ENCODE measurements at places on chromosomes 13 and 19.

- no peak for DNase-seq
Measured at GRCh38 chr13:27496006-27496405, 45.6 kb upstream of the MTIF3 start.

DNA sequence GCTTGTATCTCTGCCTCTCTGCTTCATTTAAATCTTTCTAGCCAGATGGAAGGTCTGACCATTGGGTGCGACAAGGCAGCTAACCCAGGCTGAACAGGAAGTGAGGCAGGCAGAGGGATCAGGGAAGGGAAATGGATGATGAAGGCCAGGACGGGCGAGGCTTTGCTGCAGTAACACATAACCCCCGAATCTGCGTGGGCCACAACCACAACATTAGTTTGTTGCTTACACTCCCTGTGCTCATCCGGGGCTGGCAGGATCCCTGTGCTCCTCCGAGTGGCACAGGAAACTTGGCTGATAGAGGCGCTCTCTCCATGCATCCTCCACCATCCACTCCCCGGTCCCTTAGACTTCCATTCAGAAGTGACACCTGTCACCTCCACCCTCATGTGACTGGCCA, 1.1 kb upstream of the FLT3LG start:
- no peak for DNase-seq

GRCh38 chr19:38736036-38736412, 8.2 kb downstream of the CAPN12 start:
- no peak for DNase-seq

GRCh38 chr13:75494491-75494890, 12.5 kb upstream of the TBC1D4 start:
- DNase-seq, result no peak

GRCh38 chr13:108700422-108701170, 71.2 kb downstream of the MYO16 start:
- no peak for DNase-seq

DNA sequence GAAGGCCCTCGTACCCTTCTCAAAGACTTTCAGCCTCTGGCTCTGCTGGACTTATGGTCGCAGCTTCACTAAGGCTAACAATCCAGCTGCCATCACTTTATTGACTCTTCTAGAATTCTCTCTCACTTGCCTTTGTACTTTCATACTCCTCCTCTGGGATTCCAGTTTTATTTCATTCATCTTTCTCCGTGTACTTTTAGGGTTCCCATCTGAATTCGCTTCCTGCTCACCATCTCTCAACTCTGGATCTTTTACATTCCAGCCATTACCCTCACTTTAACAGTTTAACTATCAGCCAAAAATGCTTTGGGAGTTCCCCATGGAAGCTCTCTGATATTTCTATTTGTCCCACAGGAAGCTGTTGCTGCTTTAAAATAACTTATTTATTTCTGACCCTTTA, 149.3 kb upstream of the KL start:
- no peak for DNase-seq

DNA sequence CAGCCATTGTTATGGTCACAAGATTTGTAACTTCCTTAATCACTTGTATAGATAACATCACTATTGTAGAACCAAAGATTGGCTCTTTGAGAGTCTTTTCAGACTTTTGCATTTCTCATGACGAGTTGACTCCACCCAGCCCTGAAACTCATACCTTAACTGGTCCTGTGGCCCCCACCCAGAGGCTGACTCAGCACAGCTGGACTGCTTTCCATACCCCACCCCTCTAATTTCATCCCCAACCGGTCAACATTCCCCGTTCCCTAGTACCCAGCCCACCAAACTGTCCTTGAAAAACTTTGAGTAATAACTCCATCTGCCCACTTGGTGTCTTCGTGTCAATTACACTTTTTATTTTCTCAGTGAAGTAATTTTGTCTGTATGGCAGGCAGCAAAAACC, 32.1 kb upstream of the SLITRK1 start:
- no peak for DNase-seq

GRCh38 chr19:32919365-32919764, 49.8 kb upstream of the SLC7A9 start:
- no peak for DNase-seq

- no peak for DNase-seq
Measured at GRCh38 chr13:71751073-71751472, 115.9 kb downstream of the DACH1 start.

GRCh38 chr19:3073931-3074595, 11.8 kb upstream of the TLE5 start:
- no peak for DNase-seq

- DNase-seq, result peak; percentile 96
Measured at GRCh38 chr19:45691516-45692186, at the start of gene SNRPD2. SNRPD2 (minus strand) TSS chr19:45691953; CDS start chr19:45691888, 65 bp downstream.

- no peak for DNase-seq
Measured at GRCh38 chr19:35447606-35448469, at the start of gene FFAR2. FFAR2 (plus strand) TSS chr19:35448257; CDS start chr19:35449715, 1,458 bp downstream.

- no peak for DNase-seq
Measured at GRCh38 chr19:35389192-35389861, 18.5 kb downstream of the GPR42 start.

DNA sequence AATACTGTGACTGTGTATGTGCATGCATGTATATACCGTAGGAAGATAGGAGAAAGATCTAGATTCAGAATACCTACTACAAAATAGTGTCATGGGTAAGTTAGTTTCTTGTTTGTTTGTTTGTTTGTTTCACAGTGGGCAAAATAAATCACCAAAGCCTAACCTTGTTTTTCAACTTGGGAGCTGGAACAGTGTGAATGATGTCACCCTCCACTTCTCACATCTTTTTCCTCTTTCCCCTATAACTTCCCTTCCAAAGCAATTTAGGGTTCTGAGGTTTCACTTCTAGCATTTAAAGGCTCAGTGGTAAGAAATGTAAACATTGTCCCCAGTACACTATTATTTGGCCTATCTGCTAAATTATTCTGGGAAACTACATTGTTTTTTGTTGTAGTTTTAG, 5.4 kb downstream of the KCTD4 start:
- DNase-seq, result no peak

GRCh38 chr13:72489751-72490150, 237.7 kb downstream of the MZT1 start:
- no peak for DNase-seq

GRCh38 chr13:47932950-47933923, 67.8 kb downstream of the SUCLA2 start:
- DNase-seq, result no peak

DNA sequence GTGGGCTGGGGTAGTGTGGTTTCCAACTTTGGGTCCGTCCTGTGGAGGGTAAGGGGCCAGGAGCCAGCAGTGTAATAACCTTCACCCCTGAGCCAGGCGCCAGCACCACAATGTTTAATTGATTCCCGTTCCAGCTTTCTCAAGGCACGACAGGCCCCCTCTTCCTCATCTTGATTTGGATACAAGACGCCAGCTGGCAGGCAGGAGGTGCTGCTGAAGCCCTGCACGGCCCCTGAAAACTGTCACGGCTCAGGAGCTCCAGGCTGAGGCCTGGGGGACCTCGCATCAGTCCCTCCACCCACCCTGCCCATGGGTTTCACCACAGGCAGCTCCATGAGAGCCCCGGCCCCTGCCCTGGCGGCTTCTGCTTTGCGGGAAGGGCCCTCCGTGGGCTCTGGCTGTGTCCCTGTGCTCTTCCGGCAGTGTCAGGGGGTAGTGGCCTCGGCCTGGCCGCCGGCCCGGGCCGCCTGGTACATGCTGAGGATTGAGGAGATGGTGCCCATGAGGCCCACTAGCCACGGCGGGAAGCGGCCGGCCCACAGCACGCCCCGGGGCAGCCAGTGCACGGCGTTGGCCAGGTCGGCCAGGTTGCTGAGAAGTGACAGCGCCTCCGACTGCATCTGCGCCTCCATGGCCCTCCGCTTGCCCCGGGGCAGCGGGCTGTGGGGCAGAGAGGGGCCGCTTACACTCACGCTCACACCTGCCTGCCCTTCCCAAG, 11.9 kb downstream of the PEX11G start:
- no peak for DNase-seq

DNA sequence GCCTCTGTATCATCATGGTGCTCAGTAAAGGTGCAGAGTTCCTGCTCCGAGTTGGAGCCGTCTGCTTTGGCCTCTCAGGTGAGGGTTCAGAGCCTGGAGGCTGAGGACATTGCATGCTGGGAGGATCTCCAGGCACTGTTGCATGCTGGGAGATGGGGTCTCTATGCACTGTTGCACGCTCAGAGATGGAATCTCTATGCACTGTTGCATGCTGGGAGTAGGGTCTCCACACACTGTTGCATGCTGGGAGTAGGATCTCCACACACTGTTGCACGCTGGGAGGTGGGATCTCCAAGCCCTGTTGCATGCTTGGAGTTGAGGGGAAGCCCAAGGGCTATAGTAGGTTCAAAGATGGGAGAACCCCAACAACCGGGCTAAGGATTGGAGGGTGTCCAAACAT, 8.3 kb downstream of the CACNG6 start:
- DNase-seq, result no peak

DNA sequence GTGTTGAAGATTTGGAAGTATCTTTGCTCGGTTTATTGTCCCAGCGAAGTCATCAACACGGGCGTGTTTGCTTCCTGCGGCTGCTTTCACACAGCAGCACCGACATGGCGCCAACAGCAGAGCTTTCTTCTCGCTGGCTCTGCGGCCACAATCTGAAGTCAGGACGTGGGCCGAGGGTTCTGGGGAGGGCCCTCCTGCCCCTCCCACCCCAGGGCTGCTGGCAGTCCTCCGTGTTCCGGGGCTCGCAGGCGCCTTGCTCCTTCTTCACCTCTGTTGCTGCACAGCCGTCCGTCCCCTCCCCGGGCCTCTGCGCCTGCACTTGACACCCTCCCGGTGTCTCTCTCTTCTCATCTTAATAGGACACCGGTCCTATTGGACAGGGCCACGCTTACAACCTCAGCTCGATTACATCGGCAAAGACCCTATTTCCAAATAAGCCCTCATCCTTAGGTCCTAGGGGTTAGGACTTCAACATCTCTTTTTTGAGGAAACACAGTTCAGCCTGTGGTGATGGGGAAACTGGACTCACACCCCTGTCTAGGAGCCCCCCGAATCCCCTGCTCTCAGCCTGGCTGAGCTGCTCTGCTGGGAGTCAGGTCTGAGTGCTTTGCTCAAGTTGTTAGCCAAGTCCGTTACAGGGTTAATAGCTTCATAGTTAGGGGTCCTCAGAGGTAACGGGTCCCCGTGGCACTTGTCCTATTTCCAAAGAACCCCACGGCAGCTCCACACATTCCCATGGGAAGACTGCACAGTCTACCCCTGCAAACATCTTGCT, 2.7 kb upstream of the TEX29 start:
- no peak for DNase-seq

GRCh38 chr13:44068737-44069136, 189.0 kb downstream of the LACC1 start:
- no peak for DNase-seq

- no peak for DNase-seq
Measured at GRCh38 chr19:31356587-31357314, 7.5 kb upstream of the TSHZ3 start.

DNA sequence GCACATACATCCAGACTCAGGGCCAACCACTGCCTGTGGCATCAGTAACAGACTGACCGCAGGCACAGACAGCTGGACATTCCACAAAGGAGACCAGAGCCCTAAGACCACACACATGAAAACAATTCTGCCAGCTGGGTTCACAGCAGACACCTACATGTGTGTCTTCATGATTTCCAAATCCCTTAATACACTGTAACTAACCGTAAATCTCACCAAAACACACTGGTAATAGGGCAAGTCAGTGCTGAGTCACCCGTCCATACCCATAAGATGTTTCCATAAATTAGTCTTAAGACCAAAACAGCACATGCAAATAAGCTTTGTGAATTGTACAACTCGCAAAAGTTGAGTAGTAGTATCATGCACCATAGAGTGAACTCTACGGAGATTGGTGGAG, 65.4 kb downstream of the TUBGCP3 start:
- no peak for DNase-seq

DNA sequence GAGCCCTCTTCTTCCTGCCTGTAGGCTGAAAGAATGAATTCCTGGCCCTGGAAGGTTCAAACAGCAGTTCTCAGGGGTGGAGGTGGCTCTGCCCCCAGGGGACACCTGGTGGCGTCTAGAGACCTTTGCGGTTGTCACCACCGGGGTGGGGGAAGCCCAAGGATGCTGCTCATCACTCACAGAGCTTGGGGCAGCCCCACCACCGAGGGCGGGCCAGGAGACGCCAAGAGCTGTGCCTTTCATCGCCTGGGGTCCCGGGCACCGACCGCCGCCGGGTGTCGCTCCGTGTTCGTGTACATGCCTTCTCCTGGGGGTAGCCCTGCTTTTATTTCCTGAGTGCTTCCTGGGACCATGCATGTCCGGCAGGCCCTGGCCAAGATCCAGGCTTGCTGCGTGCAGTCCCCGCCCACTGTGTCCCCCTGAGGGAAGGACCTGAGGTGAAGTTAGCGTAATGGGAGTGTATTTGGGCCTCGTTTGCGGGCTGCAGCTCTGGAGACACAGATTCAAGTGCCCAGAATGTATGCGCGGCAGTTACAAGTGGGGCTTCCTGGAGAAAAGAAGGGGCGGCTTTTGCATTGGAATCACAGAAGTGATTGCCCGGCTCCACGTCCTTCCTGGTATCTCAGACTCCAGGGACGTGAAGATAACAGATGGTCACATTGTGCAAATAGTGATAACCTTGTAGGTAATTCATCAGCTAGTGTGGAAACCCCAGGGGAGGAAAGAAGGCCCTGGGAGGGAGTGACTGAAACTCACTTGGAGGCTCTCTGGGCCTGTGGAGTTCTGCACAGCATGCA, 7.8 kb downstream of the DOT1L start:
- no peak for DNase-seq

- no peak for DNase-seq
Measured at GRCh38 chr13:68056816-68057710, 826.9 kb upstream of the PCDH9 start.

- DNase-seq, result no peak
Measured at GRCh38 chr13:68369739-68370138, 1139.6 kb upstream of the PCDH9 start.

DNA sequence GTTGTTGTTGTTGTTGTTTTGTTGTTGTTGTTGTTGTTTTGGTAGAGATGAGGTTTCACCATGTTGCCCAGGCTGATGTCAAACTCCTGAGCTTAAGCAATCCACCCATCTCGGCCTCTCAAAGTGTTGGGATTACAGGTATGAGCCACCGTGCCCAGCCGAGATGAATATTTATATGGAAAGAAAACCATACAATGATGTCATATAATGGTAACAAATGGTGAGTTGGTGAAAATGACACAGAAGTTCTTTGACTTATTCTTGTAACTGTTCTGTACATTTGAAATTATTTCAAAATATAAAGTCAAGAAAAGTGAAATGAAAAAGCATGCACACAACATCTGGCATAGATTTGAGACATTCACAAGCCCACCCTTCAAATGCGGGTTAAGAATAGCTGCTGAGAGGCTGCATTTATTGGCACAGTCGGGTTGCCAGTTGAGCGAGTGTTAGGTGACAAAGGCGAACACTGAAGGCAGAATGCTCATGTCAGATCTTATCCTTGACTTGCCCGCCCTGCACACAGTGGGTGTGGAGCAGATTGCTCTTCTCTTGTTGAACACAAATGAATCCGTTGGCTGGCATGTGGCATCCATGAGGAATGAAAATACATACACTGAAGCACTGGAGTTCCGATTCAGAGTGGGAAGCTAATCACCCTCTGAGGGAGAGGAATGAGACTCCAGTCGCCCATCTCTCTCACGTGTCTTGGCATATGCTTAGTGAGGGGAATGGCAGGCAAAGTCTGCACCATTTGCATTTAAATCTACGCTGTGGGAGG, 15.8 kb upstream of the UBE2S start:
- no peak for DNase-seq

GRCh38 chr13:66329988-66330451, 900.1 kb downstream of the PCDH9 start:
- DNase-seq, result no peak

- DNase-seq, result no peak
Measured at GRCh38 chr19:1618157-1619093, 13.2 kb upstream of the UQCR11 start.

GRCh38 chr19:1970806-1971502, 30.0 kb downstream of the CSNK1G2 start:
- no peak for DNase-seq

Data from naive thymus-derived CD4-positive, alpha-beta T cell (primary cell).